Jurkat, Clone E6-1 (cell line): ENCODE measurements at places on chromosomes 3 and 15.
A peak's percentile ranks its signal among the peaks of the same experiment; 100 is the strongest.

DNA sequence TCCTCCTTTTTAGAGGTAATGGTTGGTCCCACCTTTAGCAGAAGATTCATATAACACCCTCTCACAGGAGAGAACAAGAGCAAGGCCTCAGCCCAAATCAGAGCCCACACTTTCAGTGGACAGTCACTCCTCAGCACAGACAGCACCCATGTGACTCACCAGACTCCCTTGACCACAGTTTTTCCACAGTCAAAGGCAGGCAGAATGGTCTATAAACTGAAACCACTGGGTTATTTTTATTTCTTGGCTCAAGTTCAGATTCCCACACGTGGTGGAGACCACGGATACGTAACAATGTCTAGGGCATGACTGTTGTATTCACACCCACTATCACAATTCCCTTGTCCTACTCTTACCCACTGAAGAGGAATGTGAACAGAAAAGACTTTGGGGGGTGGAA, 237.8 kb upstream of the UBE2E1 start:
- DNase-seq, result no peak

DNA sequence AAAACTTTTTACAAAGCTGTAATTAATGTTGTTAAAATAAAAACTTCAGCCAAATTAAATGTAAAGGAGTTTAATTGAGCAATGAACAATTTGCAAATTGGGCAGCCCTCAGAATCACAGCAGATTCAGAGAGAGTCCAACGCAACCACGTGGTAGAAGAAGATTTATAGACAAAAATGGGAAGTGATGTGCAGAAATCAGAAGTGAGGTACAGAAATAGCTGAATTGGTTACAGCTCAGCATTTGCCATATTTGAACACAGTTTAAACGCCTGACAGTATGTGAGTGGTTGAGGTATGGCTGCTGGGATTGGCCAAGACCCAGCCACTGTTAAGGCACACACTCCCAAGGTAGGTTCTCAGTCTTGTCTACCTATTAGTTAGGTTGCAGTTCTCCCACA, 14.4 kb upstream of the PLA2G4D start:
- no peak for DNase-seq

DNA sequence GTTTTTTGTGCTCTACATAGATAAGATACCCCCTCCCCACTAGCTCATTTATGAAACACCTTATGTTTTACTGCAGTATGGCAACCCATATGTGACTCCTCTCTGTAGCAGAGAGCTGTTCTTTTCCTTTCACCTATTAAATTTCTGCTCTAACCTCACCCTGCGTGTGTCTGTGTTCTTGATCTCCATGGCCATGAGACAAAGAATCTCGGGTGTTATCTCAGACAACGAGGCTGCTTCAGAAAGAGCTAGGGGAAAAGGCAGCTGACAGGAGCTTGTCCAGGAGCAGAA, 18.0 kb downstream of the CCR8 start:
- DNase-seq, result no peak

- DNase-seq, result no peak
Observed at GRCh38 chr3:179093807-179094206, 22.2 kb upstream of the ZMAT3 start.

- DNase-seq, result no peak
Observed at GRCh38 chr3:104436506-104436905, 930.2 kb upstream of the ALCAM start.

DNA sequence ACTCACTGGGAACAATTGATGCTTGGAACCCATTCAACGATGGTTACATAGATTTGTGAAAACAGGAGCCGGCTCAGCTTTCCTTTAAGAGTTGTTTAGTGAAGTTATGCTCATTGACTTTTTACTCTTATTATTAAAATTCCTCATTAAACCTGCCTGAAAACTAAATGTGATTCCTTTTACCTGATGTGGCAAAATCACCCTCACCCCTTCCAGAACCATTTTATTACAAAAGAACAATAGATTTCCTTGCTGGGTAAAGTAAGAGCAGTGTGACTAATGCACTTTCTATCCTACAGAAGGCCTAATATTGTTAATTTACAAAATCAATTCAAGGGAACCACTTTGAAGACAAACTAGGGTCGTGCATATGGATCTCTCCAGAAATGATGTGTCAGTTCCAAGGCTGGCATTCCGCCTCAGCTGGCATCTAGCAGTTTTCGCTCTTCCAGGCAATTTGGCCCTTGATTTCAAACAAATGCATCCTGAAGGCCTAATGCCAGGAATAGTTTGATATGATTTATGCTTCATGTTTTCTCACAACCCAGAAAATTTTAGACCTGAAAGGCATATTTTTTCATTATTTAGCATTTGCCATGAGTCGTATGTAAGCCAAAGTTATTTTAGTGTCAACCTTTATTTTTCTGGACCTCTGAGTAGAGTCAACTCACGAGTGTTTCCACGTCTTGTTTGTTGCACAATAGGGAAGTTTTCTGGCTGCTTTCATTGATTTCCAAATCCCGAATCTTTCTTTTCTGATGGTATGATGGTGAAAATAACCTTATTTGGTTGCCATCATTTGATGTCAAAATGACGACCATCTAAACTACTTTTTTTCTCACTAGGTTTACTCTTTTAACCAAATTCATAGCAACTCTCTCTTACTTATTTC, 447.8 kb downstream of the MECOM start:
- no peak for DNase-seq

GRCh38 chr3:196962108-196962929, 6.3 kb downstream of the PIGZ start:
- no peak for DNase-seq

DNA sequence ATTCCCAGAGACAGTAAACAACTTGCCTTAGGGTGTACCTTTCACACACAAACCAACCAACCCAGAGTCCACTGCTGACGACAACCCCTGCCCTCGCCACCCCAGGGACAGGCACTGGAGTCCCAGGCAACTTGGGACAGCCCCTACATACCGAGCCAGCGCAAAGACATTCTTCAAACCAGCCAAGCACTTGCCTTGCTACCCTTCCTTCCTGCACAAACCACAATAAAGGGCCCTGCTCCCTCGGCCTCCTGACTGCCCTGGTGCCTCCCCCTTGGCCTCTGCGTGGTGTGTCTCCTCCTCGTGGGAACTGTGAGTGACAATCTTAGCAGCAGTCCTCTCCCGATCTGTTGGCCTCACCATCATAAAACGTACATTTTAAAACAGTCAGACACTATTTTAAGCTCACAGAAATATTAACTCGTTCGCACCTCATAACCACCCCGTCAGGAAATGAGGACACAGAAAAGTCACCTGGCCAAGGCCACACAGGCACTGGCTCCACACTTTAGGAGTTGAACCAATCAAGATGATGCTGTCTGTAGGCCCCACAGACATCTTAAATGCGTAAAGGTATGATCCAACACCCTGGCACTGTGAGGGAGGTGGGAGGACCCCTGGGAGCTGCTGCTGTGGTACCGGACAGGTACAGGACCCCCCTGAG, 113.8 kb downstream of the ADCY5 start:
- peak; percentile 15 for DNase-seq

DNA sequence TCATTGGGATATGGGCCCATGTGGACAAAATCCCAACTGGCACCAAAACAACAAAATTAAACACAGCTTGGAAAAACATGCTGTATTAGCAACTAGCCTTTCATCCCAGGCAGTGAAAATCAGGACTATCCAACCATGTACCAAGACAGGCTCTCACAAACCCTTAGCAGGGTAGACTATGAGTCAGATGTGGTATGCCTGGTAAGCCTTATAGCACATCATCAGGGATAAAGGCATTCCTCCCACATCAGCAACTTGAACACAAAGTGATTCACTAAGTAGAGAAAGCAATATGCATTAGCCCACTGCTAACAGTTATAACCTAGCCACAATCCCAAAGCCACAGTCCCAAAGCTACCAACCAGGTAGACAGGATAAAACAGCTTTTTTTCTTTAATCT, 8.0 kb downstream of the CEP152 start:
- DNase-seq, result no peak

DNA sequence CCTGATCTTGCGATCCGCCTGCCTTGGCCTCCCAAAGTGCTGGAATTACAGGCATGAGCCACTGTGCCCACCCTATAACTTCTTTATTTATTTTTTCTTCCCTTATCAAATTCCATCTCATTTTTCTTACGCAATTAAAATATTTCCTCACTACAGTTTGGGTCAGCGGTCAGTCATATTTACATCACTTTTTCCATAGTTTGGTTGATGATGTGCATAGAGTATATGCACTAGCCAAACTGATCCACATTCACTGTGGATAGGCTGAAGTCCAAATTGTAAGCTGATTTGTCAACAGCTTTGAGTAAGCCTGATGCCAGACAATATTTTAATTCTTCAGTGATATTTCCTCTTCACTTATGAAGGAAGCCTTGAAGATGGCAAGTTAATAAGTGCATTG, 256.3 kb downstream of the TIGIT start:
- DNase-seq, result no peak

GRCh38 chr15:93244696-93245660, 156.0 kb upstream of the RGMA start:
- DNase-seq, result no peak
